Lung microvascular endothelial cell (primary cell): ENCODE measurements at places on chromosomes 6 and 20. TPM values are rescaled to one million over a fixed set of nuclear protein-coding genes. Genes with fewer than 3 reads are reported as not detected.

DNA sequence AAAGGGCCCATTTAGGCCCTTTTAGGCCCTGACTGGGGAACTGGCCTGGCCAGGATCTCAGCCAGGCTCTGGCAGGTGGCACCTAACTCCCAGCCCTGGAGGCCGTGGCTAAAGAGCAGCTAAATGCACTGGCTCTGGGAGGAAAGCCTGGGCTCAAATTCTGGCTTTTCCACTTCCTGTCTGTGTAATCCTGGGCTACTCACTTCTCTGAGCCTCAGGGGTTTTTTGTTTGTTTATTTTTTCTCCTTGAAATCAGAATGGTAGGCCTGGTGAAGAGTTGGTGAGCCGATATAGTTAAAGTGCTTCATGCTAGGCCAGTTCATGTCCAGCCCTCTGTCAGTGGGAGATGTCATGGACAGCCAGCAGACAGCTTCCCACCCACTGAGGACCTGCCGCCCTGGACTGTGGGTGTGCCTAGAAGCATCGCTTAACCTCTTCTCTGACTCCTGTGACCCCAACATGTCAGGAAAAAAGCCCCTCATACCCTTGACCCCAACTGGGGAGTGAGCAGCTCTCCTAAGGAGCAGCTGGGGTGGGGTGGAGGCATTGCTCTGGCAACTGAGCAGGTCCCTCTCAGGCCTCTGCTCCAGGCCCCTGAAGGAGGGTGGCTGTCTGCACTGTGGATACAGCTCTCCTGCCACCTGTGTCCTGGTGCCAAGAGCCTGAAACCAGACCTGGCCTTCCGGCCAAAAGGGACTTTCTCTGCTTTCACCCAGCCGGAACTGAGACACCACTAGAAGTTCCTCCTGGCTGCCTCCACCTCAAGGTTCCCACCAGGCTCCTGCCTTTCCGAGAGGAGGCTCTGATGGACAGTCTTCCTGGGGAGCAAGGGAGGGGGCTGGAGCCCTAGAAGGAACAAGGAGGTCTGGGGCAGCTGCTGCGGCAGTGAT lies 57.2 kb upstream of the MYL9 start:
- DNase-seq = no peak

GRCh38 chr6:39948199-39948791 lies 14.0 kb upstream of the MOCS1 start:
- DNase-seq = no peak

GRCh38 chr20:8344631-8345030 lies 212.6 kb downstream of the PLCB1 start:
- no peak for DNase-seq

- DNase-seq = no peak
Measured at GRCh38 chr6:134896910-134897309, 53.0 kb downstream of the ALDH8A1 start.

DNA sequence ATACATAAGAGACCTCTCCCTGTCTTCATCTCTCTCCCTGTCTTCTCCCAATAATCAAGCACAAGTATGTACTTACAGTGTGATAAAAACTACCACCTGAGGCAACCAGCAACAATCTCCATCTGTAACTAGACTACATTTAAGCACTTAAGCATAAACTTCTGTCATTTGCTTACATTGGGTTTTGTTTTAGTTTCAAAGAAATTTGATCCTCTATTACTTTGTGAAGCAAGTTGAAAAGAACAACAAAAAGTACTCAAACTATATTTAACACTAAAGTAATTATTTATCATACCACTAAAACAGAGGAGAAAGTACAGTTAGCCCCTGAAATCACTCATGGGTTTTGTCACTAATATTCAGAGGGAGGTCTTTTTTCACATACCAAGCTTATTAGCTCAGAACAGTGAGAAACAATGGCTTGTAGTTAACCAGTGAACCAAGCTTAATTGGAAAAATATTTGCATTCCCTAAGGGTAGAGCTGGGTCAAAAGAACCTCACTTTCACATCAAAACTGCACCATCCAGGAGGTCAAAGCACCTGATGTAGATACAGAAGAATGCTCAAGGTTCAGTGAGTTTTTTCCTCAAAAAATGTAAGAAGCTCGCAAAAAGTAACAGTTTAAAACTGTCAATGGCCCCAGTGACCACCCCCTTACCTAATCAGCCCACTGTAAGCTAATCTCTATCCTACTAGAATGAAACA lies 34.1 kb downstream of the DCDC2 start:
- DNase-seq = no peak

Gene OPRL1
- 1.7 and 3.0 TPM in 2 replicates for total RNA-seq
